ENCODE measurements at places on chromosomes 1 and 21.

- DNase-seq: no peak
Observed at GRCh38 chr21:42308161-42308913, 6.9 kb downstream of the TFF3 start.

GRCh38 chr1:229689273-229689672 lies 63.2 kb downstream of the URB2 start:
- no peak for DNase-seq

DNA sequence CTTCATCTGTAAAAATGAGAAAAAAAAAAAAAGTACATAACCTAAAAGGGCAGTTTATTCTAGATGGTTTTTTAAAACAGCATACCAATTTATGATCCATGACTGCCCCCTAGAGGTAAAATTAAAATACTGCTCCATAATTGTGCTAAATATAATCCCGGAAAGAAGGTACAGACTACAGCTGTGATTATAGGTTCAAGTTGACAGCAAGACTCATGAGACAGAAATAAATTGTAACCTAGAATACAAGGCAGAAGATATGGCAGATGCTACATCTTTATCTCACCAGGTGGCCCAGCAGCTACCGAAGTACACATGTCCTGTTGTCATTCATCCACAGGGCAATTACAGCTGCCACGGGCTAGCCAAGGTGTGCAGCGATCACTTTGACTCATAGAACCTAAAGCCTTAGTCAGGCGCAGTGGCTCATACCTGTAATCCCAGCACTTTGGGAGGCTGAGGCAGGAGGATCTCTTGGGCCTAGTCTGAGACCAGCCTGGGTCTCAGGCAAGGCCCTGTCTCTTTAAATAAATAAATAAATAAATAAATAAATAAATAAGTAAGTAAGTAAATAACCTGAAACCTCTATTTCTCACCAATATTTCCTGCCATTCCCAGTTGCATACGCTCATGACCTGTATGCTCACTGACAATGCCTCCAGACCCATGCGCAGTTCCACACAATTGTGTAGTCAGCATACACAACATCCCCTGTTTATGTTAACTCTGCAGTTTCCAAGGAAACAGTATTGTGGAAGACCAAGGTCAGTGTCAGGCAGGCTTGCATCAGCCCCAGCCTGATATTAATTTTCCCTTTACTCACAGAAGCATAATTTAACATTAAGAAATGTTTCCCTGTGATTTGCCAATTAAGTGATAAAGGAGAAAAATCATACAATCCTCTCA lies 18.3 kb upstream of the PPIE start:
- no peak for DNase-seq

DNA sequence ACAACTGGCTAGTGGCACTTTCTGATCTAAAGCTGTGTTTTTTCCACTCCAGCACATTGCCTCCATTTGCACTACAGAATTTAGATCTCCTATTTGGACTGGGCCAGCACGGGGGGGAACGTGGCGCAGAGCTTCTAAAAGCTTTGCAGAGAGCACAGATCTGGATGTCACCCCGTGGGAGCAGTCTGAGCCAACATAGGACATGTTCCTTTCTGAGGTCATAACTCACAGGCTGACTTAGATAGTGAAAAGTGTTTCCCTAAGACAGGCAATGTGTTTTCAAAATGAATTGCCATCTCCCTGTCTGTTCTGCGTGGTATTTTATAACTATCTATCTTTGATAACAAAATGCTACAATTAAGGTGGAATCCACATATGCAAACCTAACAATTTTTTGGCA lies 3.7 kb upstream of the C8A start:
- DNase-seq: no peak

- peak; percentile 47 for DNase-seq
Observed at GRCh38 chr1:3775490-3776230, 3.1 kb downstream of the SMIM1 start.

DNA sequence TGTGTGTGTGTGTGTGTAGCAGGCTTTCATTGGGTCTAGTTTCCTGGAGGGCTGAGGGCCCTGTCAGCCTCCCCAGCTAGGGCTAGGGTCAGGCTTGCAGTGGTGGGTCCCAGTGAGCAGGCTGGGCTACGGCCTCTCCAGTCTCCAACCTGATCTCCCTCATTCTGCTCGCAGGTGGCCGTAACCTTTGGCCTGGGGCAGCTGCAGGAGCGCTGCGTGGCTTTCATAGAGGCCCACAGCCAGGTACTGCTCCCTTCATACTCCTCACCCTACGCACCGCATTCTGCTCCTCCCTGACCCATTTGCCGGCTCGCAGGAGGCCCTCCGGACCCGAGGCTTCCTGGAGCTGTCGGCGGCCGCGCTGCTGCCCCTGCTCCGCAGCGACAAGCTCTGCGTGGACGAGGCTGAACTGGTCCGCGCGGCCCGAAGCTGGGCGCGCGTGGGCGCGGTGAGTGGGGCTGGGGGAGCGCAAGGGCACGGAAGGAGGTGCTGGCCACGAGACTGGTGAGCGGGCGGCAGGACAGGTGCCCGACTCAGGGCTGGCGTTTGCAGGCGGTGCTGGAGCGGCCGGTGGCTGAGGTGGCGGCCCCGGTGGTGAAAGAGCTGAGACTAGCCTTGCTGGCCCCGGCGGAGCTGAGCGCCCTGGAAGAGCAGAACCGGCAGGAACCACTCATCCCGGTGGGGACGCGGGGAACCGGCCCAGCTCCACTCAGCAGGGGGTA lies 4.7 kb downstream of the BTBD19 start:
- DNase-seq: no peak

GRCh38 chr1:109640285-109640865 lies 15.5 kb upstream of the GSTM4 start:
- DNase-seq: no peak

GRCh38 chr1:90591355-90591969 lies 125.6 kb downstream of the BARHL2 start:
- no peak for DNase-seq

DNA sequence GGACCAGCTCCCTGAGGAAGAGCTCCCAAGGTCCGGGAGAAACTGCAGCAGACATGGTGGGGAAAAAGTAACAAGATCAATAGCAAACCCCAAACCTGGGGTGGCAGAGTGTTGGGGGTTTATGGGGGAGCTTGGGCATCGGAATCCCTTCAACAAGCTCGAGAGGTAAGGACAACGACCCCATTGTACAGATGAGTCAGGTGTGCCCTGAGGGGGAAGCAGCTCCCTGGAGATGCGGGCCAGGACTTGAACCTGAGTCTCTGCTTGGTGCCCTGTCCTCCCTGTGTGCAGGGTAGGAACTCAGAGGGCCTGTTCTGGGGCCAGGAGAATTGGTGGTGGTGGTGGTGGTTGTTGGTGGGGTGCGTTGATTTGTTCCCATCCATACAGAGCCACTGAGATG lies 125.4 kb downstream of the PTPRU start:
- DNase-seq: no peak

DNA sequence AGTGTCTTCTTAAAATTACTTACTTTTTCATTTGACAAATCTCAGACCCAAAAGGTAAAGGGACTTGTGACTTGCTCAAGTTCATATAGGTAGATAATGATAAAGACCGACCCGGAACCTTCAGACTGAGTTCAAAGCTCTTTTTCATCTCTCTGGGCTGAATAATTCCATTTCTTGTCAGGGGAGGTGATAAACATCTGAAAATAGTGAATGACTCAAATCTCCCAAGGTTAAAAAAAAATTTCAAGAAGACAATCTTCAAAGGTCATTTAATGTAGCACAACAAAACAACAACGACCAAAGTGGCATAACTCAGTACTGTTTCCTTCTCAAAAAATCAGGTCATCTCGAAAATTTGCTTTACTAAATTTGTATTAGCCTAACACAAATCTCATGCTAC lies 20.6 kb downstream of the LUZP1 start:
- DNase-seq: no peak

- no peak for DNase-seq
Observed at GRCh38 chr1:206809504-206810084, 37.3 kb upstream of the IL10 start.

DNA sequence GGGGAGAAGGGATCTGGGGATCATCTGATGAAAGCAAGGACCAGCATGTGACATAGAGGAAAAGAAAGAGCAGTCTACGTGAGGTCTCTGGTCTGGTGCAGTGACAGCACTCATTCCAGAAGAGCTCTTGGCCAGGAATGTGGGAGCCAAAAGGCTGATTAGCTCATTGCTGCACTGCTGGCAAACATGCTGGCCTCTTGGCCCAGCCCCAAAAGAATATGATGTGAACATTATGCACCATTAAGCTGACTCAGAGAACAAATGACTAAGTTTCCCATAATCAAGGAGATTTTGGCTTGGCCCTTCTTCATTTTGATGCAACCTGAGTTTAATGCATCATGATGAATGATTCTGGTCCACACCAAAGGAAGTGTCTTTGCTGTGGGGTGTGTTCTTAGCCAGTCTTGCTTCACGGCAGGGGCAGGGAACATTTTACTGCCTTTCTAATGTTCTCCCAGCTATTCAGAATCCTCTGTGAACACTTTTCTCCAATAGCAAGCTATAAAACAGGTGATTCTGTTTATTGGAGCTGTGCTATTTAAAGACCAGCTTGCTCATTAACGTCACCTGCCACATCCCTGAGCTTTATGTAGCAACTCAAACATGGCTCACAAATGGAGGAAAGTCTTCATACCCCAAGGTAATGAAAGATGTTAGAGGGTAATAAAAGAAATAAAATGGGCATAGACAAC lies 55.1 kb downstream of the PCBP3 start:
- DNase-seq: no peak

GRCh38 chr1:33683913-33684312 lies 180.0 kb upstream of the HMGB4 start:
- DNase-seq: no peak

GRCh38 chr1:177256153-177257075 lies 85.7 kb downstream of the BRINP2 start:
- peak; percentile 55 for DNase-seq

- DNase-seq: no peak
Observed at GRCh38 chr1:59062743-59063142, 234.2 kb upstream of the FGGY start.

DNA sequence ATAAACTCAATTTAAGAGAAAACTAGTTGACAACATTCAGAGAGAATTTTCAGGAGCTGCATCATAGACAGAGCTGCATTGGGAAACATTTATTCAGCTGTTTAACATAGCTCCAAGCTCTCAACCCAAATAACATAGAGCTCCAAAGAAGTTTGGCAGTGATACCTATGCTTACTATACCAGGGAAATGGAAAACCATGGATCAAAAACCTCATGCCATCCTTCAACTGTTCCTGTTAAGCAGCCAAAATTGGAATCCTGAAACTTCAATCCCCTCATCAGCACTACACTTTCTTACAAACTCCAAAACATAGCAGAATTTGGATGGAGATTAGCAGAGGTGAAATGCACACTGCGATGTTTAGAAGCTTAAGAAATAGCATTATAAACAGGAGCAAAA lies 164.4 kb downstream of the USH2A start:
- no peak for DNase-seq

- no peak for DNase-seq
Observed at GRCh38 chr1:175200678-175201521, 8.3 kb upstream of the KIAA0040 start.

DNA sequence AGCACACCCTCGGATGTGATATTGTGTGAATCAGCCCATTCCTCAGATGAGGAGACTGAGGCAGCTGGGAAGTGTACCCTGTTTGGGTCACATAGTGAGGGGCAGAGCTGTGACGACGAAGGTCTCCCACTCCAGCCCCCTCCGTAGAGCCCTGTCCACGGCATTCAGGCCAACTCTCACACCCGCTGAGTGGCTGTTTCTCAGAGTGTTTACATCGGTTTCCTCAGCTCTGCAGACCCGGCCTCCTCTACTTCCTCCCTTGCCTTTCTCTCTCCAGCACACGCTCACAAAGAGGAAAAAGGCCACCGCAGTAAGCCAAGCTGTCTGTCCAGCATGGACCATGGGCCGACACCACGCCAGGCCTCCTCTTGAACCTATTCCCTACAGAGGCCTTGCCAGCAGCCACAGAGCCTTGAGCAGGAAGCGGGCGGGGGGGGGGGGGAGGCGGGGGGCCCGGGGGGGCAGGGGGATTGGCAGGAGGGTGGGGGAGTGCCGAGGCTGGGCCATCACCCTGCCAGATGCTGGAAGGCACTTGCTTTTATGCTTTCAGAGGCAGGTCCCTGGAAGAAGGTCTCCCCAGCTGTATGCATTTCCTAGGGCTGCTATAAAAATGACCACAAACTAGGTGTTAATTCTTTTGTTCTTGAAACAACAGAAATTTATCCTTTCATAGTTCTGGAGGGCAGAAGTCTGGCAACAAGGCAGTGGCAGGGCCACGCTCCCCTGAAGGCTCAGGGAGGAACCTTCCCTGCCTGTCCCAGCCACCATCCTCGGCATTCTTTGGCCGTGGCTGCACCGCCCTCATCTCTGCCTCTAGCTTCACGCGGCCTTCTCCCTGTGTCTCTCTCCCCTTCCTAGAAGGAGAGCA lies 178.4 kb downstream of the PSMG1 start:
- no peak for DNase-seq

GRCh38 chr21:33825915-33826314 lies 89.7 kb downstream of the ATP5PO start:
- no peak for DNase-seq

- no peak for DNase-seq
Observed at GRCh38 chr1:109669246-109669948, 1.5 kb downstream of the GSTM2 start.

DNA sequence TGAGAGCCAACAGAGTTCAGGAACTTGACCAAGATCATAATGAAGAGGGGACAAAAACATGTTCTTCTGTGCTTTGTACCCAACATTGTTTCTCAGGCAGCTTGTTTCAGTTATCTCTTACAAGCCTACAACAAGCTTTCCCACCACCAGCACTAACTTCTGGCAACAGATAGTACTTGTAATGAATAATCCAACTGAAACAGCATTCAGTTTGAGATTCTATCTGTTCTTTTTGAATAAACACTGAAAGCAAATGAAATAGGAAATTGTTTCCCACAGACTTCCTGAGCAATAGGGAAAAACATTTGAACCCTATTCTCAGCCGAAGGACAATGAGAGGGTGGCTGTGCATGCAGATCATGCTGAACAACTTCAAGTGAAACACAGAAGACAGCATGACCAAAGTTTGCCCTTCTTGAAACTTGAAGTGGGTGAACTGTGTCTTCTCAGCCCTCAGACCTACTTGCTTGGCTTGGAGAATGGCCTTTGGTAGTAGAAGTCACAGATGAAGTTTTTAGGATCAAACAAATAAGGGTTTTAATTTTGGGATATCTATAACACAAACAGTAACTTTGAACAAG lies 11.2 kb upstream of the HOOK1 start:
- DNase-seq: no peak

- no peak for DNase-seq
Observed at GRCh38 chr1:110298991-110299390, 40.2 kb upstream of the RBM15 start.

DNA sequence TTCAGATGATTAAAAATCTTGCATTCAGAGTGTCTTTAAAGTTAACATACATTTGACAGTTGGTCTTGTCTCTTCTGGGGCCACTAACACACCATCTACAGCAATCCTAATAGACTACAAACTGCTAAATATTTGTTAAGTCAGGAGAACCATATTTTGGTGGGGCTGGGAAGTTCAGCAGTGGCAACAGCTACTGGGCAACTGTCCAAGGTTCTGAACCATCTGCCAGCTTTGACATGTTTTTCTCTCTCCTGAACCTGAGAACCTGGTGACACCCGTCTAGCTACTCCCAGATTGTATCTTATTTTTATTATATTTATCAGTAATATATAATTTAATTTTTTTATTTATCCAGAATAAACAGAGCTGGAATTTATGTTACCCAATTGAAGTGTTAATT lies 199.0 kb upstream of the DPYD start:
- no peak for DNase-seq

- DNase-seq: no peak
Observed at GRCh38 chr1:158930504-158930903, 848 bp upstream of the PYHIN1 start.
